Vagina (tissue), 2 donors: ENCODE measurements at places on chromosomes 1 and 21. TPM values are rescaled to one million over a fixed set of nuclear protein-coding genes. Genes with fewer than 3 reads are reported as not detected.
A peak's percentile ranks its signal among the peaks of the same experiment; 100 is the strongest.

DNA sequence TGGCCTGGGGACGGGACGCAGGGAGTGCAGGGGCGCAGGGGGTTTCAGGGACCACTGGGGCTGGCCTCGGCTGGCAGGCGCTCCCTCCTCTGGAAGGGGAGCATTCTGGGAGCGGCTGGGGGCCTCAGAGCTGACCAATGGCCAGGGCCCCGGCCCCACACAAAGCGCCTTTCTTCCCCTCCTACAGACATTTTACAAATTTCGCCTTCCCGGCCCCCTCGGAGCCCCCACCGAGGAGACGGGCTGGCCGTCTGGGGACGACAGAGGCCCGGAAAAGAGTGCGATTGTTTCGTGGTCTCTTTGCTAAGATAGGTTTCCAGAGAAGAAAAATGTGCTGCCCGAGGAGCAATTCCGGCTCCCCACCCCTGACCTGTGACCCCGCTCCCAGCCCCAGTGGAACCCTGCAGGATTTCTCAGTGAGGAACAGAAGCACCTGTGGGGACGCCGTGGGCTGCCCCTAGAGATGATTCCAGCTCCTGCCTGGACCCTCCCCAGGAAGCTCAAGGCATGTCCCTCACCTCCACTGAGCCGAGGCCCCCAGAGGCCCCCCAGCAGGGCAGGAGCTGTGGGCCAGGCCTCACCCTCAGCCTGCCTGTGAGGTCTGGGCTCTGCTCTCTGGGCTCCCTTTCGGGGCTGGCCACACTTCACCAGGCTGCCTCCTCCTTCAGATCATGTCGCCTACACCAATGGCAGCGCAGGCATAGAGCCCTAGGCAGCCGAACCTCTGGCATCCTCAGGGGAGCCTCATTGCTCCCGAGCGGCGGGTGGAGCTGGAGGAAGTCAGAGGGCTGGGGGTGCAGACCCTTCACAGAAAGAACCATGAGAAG lies 15.0 kb upstream of the PLEKHG5 start:
- no peak for DNase-seq
- no peak overlapping the region for H3K27ac ChIP-seq
- no peak overlapping the region for H3K4me3 ChIP-seq
- H3K4me1 ChIP-seq: peaks cover 6% of the 10 kb centered on the region
- H3K36me3 ChIP-seq: no peaks in the 10 kb centered on the region

DNA sequence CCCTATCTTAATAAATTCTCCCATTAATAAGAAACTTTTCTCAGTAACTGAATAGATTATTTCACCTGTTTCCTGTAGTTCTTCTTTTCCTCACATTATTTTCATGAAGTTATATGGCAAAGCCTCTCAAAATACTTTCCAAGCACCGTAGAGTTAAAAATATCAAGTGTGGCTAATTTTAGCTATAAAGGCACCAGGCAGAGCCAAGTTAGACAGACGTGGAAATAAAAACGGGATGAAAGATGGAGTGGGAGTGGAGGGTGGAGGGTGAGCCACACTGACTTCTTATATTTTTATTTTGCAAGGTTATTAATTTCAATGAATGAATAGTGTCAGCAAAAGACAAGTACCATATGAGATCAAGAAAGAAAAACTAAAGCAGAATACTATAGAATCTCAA lies 71.7 kb downstream of the ENAH start:
- no peaks in the 10 kb centered on the region for H3K4me1 ChIP-seq
- H3K36me3 ChIP-seq: no peaks in the 10 kb centered on the region
- no peak for DNase-seq
- H3K27me3 ChIP-seq: no peaks in the 10 kb centered on the region

GRCh38 chr21:42187976-42188653 lies 30.8 kb upstream of the ABCG1 start:
- H3K4me1 ChIP-seq: peaks cover 5% of the 10 kb centered on the region
- DNase-seq: peak; percentile 72

Gene SLC30A2
- not detected for total RNA-seq

DNA sequence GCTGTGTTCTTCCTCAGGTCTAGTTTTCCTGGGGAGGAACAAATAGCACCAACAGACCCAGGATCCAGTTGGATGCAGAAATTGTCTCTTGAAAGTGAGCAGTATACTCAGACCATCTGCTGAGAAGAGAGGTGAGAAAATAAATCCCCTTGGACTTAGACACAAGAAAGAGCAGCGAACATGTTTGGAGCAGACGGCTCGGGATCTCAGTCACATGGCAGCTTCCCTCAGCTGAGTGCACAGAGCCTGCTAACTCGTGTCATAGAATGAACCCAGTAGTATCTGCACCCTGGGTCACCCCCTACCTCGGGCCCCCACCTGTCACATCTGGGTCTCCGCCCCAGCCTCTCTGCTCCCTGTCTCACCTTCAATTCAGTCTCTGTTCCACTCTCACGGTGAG lies 115.6 kb downstream of the CCDC185 start:
- H3K4me3 ChIP-seq: no peak overlapping the region
- H3K4me1 ChIP-seq: no peaks in the 10 kb centered on the region
- no peak for DNase-seq
- no peaks in the 10 kb centered on the region for H3K27me3 ChIP-seq
- no peak overlapping the region for H3K27ac ChIP-seq

DNA sequence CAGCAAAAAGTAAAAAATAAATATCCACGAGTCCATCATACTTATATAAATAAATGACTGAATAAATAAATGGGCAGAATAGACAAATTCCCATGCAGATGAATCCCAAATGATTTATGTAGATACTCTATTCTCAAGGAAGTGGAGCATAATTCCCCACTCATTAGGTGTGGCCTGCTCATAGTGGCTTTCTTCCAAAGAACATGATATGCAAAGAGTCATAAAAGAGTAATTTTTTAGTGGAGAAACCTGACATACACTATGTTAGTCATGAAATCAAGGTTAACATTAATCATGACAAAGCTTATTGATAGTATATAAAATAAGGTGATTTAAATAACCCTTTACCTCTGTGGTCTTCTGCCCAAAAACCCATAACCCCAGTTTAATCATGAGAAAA lies 298.9 kb downstream of the DPYD start:
- H3K27me3 ChIP-seq: no peaks in the 10 kb centered on the region
- H3K4me3 ChIP-seq: no peak overlapping the region
- no peak for DNase-seq
- H3K4me1 ChIP-seq: peaks cover 14% of the 10 kb centered on the region
- no peaks in the 10 kb centered on the region for H3K36me3 ChIP-seq

DNA sequence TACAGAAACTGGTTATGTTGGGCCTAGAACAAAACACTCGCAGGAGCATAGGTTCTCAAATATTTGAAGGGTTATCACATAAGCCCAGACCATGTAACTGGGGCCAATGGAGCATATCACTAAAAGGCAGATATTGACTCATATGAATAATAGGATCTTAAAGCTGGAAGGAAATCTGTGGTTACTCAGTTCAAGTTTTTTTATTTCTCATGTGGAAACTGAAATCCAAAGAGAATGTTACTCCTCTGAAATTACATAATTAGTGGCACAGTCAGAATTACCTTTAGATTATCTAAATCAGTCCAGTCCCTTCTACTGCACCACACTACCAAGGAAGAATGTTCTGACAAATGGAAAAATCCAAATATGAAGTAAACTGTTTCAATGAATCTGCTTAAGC lies 12.0 kb downstream of the SLAMF8 start:
- H3K36me3 ChIP-seq: no peaks in the 10 kb centered on the region
- no peak for DNase-seq
- H3K4me1 ChIP-seq: no peaks in the 10 kb centered on the region
- H3K4me3 ChIP-seq: no peak overlapping the region
- no peak overlapping the region for H3K27ac ChIP-seq
- no peaks in the 10 kb centered on the region for H3K27me3 ChIP-seq
